ENCODE measurements at places on chromosomes 4 and X.
A peak's percentile ranks its signal among the peaks of the same experiment; 100 is the strongest.

DNA sequence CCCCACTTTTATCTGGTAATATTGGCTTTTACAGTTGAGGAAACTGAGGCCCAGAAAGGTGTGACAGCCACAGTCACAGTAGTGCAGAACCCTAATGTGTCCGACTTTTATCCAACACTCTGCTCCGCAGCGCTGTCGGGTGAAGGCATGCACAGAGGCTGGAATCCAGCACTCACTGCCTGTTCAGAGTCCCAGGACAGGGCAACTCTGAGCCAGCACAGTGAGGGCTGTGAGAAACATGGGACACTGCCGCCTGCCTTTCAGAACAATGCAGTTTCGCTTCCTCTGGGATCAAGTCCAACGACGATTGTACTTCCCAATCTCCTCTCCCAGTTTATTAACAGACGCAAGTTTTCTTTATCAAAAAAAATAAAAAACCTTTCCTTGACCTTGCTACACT lies 41.9 kb upstream of the PDGFRA start:
- no peak for DNase-seq

- no peak for DNase-seq
Measured at GRCh38 chr4:72471816-72472215, 97.2 kb downstream of the ADAMTS3 start.

DNA sequence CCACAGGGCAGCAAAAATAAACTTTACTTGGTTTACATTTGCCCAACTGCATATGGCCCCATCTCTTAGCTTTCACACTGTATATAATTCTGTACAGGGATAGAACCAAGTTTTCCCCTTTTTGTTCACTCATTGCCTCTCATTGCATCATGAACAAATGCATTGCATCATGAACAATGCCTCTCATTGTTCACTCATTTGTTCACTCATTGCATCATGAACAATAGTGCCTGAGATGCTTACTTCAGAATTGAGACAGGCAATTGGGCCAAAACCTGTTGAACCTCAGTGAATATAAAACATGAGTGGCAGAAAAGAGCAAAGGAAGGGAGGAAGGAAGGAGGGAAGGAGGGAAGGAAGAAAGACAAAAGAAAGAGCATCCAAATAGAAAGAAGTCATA lies 98.2 kb downstream of the SOWAHB start:
- DNase-seq: no peak

DNA sequence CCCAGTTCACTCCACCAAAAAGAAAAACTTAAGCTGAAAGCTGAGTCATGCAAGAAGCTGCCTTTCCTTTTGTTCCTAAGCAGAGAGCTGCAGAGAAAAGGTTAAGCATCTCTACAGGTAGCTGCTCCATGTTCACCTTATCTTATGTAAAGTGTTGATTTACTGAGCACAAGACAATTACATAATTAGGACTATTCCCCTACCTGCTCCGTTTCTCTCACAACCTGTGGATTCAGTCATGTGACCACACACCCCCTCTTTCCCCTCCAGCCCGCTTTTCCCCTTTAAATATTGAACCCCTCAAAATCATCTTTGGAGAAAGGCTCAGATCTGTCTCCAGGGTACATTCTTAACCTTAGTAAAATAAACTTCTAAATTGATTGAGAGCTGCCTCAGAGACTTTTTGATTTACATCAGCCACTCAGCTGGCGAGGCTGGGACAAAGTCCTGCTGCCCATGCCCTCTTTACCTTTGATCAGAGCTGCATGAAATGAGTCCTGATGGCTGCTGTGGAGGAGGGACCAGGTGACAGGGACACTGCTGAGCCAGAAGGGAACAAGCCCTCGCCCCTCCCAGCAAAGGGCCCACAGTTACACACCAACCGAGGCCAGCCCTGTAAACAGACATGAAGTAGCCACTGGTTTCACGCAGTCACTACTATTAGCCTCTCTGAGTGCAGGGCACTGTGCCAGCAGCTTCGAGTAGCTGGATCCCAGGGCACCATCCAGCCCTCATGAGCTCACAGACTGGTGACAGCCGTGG lies 53.9 kb upstream of the C4orf50 start:
- no peak for DNase-seq

GRCh38 chr4:7828011-7828720 lies 111.5 kb downstream of the AFAP1 start:
- peak; percentile 89 for DNase-seq

DNA sequence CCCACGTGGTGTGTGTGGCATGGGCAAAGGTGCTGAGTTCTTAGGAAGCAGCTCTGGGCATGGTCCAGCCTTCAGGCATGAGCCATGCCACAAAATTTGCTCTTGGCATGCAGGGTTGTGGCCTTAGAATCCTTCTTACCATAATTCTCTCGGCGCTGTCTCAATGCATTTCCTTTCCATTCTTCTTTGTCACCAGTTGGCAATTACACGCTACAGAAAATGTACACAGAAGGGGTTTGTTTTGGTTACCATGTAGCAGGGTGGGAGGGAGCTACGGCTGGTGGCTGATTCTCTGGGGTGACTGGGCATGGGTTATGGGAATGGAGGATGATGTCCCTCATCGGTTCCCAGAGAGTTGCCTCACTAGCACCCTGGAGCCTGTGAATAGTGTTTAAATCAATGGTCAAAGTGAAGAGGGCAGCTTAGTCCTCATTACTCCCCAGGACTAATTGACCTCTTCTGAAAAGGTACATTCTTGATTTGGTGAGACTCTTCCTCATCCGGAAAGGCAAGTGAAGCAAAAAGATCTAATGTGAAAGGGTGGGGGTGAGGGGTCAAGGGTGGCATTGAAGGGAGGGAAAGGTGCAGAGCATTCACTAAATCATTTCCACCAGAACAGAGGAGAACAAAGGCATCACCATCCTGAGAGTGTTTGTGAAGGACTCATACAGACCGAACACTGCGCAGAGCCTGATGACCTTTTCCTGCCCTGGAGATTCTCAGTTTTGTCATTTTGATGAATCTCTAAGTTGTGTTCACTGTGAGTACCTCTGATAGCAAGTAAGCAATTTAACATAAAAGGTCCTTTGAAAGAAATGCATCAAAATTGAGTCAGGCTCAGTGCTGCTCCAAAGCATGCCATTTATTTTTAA lies 199.8 kb upstream of the SFRP2 start:
- DNase-seq: no peak

DNA sequence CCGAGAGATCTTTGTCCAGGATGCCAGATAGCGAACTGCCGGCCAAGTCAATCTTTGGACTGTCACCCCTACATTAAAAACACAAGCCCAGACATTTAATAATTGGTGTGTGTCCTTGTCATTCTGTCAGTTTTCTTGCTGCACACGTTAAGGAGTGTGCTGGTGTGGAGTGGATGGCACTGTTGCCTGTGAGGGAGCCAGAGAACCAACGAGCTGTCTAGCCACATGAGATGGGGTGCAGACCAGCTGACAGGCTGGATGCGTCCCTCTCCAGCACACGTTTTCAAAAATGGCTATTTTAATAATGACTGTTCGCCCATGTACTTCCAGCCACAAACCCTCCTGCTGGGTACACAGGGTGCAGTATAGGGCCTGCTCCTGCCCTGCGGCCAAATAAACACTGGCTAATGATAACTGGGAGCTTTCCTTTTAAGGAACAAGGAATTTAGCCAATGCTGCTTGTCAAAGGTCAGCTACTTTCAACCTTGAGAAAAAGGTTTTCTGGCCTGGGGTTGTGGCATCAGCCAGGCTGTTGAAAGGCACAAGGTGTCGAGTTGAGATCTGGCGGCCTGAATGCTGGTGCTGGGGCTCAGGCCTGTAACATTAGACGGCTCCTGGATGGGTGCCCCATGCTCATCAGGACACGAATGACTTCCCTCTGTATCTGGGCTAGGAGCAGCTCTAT lies 54.0 kb upstream of the MAP3K15 start:
- DNase-seq: no peak

DNA sequence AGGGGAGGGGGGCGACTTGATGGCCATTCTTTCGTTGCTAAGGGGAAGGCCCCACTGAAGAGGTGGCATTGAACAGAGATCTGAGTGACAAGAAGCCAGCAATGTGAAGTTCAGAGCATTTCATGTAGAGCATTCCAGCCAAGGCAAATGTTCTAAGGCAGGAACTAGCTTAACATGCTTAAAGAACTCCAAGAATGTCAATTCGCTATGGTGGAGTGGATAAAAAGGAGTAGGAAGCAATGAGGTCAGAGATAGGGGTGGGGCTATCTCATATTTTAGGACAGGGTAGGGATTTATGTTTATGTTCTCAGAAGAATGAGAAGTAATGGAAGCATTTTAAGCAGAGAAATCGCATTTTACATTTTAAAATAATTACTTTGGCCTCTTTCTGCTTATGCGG lies 130.9 kb downstream of the TTC29 start:
- DNase-seq: no peak

GRCh38 chr4:189858435-189858834 lies 82.2 kb upstream of the FRG1 start:
- DNase-seq: no peak

GRCh38 chr4:31343061-31343460 lies 622.9 kb downstream of the PCDH7 start:
- no peak for DNase-seq

DNA sequence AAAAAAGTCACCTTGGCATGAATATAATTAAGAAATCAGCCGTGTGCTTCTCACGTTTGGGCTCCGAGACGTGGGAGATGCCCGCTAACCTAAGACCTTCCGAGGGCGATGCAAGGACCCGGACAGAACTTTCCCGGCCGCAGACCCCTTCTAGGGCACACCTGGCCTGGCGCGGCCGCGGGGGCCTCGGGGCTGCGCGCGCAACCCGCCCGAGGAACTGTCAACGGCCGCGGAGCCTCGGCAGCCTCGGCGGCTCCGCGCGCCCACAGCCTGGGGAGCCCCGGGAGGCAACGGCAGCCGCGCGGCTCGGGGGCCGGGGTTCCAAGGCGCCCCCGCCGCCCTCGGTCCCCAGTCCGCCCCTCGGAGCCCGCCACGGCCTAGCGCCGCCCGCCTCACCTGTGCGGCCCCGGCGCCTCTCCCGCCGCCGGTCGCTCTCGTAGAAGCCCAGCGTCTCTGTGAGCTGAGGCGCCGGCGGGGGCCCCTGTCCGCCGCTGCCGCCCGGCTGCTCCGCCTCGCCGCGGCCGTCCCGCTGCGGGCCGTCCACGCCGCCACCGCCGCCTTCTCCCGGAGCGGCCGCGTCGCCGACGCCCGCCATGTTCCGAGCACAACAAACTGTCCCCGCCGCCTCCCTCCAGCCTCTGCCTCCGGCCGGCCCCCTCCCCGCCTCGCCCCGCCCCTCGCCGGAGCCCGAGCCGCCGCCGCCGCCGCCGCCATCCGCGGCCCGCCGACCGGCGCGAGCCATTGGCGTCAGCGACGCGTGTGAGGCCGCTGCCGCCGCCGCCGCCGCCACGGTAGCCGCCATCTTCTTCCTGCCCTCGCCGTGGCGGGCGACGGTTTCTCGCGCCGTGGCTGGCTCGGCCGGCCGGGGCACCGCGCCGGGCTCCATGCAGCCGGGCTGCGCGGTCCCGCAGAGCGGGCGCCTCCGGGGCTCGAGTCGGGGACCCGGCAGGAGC lies at the start of gene TAPT1:
TAPT1 (minus strand) TSS at position 609 of the 953 bp plus-strand sequence; CDS start at position 595, 14 bp downstream.
- DNase-seq: no peak

- no peak for DNase-seq
Measured at GRCh38 chr4:84648863-84649647, 66.1 kb downstream of the CDS1 start.

- DNase-seq: no peak
Measured at GRCh38 chr4:73772363-73772762, 32.0 kb downstream of the CXCL8 start.
